ENCODE measurements at places on chromosomes 4 and X.

GRCh38 chr4:139740531-139741041 lies 75.0 kb downstream of the MGST2 start:
- DNase-seq = peak; percentile 28

GRCh38 chr4:186831574-186831973 lies 107.9 kb upstream of the FAT1 start:
- DNase-seq = no peak

DNA sequence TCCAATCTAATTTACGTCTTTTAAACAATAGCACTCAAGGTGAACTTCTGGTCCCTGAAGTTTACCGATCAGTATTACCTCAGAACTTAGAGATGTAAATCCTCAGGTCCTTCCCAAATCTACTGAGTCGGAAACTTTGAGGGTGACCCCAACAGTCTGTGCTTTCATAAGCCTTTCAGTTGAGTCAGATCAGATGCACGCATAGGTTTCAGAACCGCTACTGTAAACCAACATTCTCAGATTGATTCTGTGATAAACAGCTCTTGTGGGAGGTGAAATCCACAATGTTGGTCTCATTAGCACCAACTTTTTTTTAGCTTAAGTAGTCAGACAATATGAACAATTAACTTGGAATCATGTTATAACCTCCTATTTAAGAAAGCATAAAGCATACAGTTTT lies 86.0 kb downstream of the WWC2 start:
- DNase-seq = no peak

- no peak for DNase-seq
Measured at GRCh38 chr4:148430854-148431253, 11.4 kb downstream of the NR3C2 start.

DNA sequence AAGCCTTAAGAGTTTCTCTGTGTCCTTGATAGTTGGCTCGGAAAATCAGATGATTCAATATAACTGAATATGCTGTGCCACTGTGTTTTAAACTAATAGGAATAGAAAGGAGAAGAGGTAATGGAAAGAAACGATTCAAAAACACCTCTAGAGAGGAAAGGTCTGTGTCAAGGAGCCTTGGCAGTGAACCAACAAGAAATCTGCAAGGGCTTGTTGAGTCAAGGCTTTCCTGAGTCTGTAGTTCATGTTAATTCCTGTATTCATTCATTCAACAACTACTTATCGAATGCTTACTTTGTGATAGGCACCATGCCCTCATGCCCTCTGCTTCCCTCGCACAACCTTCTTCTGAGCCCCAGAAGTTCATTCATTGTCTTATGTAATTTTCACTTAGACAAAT lies 336.0 kb downstream of the PDHA2 start:
- DNase-seq = no peak

- DNase-seq = no peak
Measured at GRCh38 chr4:24657768-24658617, 73.6 kb upstream of the DHX15 start.

DNA sequence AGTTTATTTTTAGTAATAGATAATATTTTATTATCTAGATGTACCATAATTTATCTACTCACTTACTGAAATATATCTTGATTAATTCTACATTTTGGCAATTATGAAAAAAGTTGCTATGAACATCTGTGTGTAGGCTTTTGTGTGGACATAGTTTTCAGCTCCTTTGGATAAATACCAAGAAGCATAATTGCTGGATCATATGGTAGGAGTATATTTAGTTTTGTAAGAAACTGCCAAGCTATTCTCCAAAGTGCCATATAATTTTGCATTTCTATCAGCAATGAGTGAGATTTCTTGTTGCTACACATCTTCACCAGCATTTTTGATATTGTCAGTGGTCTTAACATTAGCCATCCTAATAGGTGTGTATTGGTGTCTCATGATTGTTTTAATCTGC lies 882.6 kb upstream of the GRIA3 start:
- DNase-seq = no peak

DNA sequence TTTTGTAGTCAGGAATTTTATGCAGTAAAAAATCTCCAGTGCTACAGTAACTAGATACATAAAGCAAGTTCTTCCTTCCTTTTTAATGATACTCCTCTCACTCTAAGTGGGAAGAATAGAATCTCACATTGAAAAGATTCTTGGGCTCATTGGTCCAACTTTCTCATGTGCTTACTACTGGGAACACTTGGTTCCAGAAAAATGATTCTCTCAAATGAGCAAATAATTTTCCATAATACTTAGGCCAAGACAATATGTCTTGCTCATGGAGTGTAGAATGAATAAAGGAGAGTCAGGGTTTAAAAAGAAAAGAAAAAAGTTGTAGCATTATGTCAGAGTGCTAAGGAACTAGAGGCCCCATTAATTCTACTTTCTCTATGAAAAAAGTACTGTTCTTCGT lies 197.8 kb downstream of the RASL11B start:
- DNase-seq = no peak

DNA sequence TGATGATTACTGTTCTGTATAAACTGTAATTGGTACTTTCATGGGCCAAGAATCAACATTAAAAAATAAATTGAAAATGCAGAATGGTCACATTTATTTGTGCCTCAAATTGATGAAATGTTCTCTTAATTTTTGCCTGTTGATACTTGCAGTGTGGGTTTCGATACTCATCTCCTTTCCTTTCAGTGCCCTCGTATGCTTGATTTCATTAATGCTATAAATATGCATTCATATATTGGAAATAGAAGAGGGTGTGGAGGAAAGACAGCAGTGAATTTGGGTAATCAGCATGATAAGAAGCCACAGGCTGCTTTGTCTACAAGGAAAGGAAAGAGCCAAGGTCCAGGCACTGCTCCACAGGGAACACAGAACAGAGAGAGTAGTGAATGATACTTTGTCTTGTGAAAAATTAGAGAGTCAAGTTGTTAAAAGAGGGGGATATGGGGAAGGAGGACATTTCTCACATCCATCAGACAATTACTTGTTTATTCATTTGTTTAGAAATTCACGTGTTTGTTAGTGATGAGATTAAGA lies 1.0 kb upstream of the DDX60 start:
- peak; percentile 33 for DNase-seq

DNA sequence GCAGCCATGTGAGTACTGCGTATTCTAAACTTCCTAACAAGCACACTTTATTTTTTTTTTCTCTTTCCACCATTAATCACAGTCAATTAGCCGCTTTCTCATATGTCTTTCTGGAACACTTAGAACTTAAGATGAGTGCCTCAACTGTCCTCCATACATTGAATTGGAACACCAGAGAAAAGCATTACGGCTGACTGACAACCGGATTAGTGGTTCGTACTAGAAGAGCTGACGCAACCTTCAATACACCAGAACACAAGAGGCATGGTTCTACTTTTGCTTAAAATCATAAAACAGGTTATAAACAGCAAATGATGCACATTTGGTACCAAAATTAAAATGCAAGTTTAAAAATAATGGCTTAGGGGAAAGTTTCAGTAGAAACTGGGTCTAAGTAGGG lies 3.3 kb downstream of the TMEM47 start:
- DNase-seq = no peak

DNA sequence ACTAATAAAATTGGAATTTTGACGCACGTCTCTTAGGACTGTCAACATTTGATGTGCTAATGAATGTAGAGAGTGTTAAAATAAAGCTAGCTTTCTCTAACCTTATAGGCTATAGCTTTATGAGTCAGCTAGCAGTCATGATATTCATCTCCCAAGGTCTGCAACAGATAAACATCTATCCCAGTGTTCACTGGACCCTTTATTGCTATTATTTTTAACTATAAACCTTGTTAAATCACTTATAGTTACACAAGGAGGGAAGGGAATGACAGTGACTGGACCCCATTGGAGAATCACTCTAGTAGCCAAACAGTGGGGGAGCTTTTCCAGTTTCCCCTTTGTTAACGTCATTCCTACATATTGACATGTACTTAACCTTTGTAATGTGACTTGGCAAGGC lies 67.9 kb upstream of the SHISA3 start:
- DNase-seq = no peak

- DNase-seq = no peak
Measured at GRCh38 chr4:23763559-23763958, 126.3 kb downstream of the PPARGC1A start.

DNA sequence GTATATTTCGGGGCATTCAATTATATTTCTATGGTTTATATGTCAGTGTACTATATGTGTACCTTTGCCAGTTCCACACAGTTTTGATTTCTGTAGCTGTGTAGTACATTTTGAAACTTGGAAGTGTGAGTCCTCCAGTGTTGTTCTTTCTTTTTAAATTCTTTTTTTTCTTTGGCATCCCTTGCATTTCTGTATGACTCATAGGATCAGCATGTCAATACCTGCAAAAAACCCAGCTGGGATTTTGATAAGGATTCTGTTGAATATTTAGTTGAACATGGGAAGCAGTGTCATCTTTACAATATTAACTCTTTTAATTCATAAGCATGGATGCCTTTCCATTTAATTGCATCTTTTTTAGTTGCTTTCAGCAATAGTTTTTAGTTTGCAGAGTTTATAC lies 100.0 kb downstream of the SH3BGRL start:
- no peak for DNase-seq

- DNase-seq = no peak
Measured at GRCh38 chr4:41437111-41437536, 100.8 kb upstream of the LIMCH1 start.

GRCh38 chr4:160224049-160224448 lies 1121.2 kb downstream of the RAPGEF2 start:
- DNase-seq = no peak

DNA sequence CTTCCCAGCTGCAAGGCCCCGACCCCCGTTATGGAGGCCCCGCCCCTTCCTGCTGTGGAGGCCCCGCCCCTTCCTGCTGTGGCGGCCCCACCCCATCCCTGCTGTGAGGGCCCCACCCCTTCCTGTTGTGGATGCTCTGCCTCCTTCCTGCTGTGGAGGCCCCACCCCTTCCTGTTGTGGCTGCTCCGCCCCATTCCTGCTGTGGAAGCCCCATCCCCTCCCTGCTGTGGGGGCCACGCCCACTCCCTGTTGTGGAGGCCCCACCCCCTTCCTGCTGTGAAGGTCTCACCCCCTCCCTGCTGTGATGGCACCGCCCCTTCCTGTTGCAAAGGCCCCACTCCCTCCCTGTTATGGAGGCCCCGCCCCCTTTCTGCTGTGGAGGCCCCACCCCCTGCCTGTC lies 104.9 kb upstream of the PSAPL1 start:
- DNase-seq = peak; percentile 22

DNA sequence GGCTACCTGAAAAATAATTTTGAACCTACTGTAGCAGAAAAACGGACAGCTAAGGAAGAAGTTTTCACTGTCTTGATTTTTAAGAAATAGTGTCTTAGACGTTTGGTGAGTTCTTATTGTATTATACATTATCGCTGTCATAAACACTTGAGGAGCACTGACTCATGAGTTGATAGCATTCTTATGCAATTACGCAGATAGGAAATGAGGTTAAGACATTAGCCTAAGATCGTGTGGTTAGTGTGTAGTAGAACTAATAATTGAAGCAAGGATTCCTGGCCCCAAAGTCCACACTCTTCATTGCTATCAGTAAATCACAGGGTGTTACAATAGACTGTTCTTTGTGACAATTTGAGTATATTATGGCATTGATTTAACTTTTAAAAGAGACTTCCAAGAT lies 238.1 kb downstream of the ARAP2 start:
- DNase-seq = no peak

- peak; percentile 0 for DNase-seq
Measured at GRCh38 chrX:57817302-57817701, 93.0 kb downstream of the ZXDA start.

DNA sequence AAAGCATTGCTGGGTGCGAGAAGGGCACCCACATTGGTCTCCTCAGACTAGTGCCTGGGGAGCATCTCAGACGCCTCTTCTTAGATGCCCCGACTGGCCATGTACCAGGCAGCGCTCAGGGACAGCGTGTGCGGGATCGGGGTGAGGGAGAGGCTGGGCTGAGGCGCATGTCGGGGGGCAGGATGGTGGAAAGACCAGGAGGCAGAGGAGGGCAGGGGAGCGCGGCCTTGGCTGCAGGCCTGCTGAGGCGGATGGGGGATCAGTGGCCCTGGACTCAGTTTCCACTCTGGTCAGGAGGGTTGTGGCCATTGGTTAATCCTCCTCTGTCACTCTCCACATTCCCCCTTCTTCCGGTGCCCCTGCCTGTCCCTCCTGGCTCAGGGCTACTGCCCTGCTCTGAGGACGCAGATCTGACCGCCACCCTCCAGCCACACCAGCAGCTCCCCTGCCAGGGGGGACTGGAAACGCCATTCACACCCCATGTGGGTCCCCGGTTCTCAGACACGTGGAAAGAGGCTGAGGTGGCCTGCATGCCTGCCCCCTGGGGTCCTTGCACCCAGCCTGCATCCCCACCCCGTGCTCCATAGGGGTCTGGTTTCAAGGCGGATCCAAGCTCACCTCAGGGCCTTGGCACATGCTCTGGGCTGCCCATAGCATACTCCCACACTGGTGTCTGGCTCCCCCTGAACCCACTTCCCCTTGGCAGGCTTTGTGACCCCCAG lies 105.9 kb downstream of the CPZ start:
- no peak for DNase-seq

- no peak for DNase-seq
Measured at GRCh38 chrX:106692425-106693065, 34.0 kb upstream of the RNF128 start.

DNA sequence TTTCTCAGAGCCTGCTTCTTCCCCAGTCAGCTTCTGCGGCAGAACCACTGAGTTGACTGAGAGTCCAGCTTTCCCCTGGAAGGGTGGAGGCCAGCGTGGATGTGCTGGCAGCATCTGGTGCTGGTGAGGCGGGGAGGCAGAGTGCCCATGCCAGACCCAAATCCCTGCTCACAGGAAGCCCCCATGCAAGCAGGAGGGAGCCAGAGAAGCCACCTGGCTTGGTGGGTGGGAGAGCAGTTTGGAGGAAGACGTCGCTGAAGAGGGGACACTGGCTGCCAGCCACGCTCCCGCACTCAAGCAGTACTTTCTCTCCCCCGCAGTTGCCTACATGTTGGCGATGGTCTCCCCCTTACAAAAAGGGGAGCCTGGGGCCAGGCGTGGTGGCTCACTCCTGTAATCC lies 6.0 kb downstream of the PDZD4 start:
- no peak for DNase-seq

DNA sequence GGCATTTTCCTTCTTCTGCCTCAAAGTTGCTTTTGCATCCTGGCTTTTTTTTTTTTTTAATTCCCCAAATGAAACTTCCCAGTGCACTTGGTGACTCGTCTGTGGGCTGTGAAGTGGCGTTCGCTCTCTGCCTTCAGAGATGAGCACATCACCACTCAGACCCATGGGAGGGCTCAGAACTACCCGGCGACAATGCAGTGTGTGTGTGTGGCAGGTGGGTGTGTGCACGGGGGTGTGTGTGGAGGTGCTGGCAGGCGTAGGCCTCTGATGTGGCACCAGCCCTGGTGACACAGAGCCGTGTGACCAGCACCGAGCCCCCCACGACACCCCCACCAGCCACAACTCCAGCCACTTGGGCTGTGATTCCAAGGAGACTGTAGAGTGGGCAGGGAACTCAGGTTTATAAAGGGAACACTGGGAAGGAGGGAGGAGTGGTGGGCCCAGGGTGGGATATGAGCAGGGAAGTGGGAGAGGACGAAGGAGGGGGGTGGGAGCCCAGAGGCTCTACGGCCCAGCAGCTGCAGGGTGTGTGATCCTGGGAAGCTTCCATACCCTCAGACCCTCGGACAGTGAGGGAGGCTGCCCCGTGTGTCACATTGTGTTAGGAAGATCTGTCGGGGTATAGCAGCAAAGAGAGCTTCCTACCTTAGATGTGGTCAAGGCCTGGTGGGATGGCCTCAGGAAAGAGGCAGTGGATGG lies 6.0 kb upstream of the WFS1 start:
- DNase-seq = no peak

GRCh38 chrX:47587906-47588735 lies 5.9 kb downstream of the TIMP1 start:
- no peak for DNase-seq

Measured in erythroblast (primary cell).